Progenitor cell of endocrine pancreas (in vitro differentiated cells): ENCODE measurements at places on chromosomes 7 and 10.

DNA sequence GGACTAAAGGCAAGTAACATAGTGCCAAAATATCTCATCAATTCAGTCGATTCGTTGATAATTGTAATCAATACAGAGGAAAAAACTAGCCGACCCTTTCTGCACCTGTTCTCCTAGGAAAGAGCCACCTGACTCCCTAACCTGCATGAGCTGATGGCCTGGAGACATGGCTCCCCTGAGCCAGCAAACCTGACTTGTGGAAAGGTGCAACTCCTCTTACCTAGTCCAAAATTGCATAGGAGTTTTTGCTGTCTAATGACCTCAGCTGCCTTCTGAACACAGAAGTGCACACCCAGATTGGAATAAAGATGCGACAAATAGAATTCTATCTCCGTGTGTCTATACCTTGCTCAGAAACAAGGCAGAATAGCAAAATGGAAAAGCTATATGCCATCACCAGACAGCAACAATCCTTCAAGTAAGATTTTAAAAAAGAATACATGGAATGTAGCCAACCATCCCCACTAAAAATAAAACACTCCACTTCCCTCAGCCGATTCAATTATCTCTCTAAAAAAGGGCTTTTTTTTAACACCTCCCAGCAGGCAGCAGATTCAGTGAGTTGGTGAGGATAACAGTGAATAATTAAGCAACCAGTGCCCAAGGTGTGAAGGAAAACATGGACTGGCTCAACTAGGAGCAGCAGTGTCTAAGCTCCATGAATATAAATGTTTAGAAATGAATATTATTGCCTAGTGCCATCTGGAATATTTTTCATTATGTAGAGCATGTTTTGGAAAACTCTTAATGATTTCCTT is 26.6 kb upstream of the LMTK2 start:
- no peak for DNase-seq

DNA sequence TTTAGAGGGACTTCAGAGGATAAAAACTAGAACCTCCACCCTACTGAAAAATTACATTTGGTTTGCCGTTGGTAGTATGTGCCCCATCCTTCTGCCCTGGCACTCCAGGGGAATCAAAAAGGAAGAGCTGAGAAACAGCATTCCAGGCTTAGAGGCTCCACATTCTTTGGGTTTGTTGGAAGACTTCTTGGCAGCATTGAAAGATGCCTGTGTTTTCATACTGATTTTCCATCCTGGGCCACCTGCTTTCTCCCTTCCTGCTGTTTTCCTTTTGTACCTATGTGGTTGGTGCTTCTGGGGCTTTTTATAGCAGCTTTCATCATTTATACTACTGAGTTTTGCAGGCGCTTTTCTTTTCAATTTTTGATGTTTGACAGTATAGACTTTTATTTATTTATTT is 61.7 kb downstream of the AUTS2 start:
- no peak for DNase-seq

GRCh38 chr7:25149836-25150235 is 24.8 kb upstream of the CYCS start:
- DNase-seq = no peak

DNA sequence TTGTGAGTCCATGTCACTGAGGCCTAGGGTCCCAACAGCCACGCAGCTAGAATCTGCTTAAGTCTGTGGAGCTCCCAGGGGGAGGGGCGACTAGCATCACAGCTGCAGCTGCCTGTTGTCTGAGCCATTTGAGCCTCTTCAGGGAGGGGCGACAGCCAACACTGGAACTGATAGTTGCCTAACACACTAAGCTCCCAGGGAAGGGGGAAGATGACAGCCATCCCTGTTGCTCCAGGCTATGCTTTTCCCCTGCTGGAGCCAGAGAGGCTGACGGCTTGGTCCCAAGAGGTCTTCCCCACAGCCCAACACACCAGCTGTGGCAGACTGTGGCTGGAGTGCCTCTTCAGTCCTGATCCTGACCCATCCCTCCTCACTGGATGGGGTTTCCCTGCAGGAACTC is 817.5 kb downstream of the NXPH1 start:
- DNase-seq = no peak

GRCh38 chr10:28296023-28296422 is 6.8 kb downstream of the MPP7 start:
- no peak for DNase-seq

DNA sequence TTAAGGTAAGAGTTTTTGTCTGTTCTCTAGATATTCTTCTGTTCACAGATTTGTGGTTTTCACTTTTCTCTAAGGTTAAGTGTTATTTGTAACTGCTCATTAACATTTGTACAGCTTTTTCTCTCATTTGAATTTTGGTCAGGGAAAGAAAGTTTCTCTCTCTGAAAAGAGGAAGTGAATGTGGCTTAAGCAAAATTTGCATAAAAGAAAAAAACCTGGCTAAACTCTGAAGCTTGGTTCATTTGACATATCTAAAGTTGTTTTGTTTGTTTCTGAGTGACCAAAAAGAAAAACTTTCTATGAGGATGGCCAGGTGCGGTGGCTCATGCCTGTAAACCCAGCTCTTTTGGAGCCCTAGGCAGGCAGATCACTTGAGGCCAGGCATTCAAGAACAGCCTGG is 22.0 kb upstream of the SLC26A4 start:
- no peak for DNase-seq

GRCh38 chr7:41873741-41874140 is 170.9 kb upstream of the INHBA start:
- DNase-seq = no peak

GRCh38 chr7:12565873-12566272 is 4.6 kb upstream of the SCIN start:
- no peak for DNase-seq

- DNase-seq = no peak
These were observed 79.5 kb downstream of the HIPK2 start for GRCh38 chr7:139698278-139698677.

- DNase-seq = no peak
These were observed 425.0 kb upstream of the ETV1 start for GRCh38 chr7:14414274-14414986.

GRCh38 chr7:90897961-90898469 is 301.9 kb downstream of the CDK14 start:
- DNase-seq = no peak

DNA sequence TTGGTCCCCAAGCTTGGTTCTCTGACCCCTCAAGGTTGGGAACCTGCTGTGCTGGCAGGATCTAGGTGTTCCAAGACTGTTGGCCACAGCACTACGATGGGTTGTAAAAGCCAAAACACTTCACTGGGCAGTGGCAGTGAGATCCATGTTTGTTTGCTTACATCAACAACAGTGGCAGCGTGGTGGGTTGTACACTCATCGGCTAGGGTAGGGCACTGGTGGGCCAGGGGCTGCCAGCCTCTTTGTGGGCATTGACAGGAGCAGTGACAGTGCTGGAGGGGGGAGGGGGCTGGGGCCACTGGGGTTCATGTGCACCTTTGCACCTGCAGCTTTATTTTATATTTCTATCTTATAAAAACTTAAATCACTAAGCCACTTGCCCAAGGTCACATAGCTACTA is 126.7 kb upstream of the ZWINT start:
- DNase-seq = no peak

DNA sequence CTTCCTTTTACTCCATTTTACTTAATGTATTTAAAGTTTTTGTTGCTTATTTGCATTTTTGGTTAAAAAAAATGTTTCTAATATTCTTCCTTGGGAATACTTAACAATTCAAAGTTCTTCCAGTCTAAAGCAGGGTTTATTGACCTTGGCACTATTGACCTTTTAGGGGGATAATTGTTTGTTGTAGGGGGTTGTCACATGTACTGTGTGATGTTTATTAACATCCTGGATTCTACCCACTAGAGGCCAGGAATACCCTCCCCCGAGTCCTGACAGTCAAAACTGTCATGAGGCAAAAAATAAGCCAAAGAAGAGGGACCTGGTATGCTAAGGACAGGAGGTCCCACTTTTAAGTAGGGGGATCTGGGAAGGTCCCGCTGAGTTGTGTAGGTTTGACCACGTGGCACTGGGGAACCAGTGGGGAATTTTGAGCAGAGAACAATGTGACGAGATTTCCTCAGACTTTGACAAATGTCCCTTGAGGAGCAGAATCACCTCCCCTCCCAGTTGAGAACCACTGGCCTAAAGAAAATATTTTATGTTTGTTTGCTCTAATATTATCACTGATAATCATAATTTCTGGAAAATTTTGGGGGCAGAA is 178.3 kb upstream of the PRR15 start:
- DNase-seq = no peak

DNA sequence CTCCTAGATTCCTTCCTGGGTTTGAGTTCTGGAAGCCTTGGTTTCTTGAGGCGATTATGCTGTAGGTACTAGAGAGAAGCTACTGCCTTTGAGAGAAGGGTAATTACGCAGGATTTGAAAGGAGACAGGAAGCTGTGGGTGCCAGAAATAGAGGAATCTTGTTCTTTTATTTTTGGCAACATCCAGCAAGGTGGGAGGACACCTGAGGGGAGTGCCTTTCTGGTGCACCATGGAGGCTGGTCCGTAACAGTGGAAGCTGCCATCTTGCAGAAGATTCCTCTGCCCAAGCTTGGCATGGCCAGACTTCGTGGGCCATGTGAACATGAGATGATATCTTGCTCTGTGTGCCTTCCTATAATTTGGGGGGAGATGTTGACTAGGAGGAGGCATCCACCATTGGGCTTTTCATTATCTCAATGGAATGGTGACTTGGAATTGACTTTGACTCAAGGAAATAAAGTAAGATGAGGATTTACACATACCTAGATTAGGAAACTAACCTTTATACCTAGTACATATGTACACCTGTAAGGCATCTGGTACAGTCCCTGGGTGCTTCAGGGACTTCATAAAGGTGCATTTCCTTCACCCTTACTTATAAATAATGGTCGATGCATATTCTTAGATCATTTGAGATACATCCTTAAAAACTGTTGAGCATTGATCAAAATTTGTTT is 98.2 kb downstream of the PFKFB3 start:
- DNase-seq = no peak

DNA sequence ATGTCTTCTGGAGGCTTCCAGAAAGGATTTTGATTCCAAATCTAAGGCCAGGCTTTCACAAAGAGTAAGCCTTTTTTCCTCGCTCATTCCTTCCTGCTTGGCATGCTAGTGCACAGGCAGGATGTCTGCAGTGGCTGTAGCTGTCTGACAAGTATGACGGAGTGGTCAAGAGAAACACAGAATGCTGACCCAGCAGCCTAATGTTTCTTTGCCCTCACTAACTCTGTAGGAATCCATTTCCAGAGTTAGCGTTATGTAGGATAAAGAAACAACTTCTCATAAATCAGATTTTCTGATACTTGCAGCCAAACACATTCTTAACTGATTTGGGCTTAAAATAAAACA is 190.8 kb upstream of the AGK start:
- DNase-seq = no peak

DNA sequence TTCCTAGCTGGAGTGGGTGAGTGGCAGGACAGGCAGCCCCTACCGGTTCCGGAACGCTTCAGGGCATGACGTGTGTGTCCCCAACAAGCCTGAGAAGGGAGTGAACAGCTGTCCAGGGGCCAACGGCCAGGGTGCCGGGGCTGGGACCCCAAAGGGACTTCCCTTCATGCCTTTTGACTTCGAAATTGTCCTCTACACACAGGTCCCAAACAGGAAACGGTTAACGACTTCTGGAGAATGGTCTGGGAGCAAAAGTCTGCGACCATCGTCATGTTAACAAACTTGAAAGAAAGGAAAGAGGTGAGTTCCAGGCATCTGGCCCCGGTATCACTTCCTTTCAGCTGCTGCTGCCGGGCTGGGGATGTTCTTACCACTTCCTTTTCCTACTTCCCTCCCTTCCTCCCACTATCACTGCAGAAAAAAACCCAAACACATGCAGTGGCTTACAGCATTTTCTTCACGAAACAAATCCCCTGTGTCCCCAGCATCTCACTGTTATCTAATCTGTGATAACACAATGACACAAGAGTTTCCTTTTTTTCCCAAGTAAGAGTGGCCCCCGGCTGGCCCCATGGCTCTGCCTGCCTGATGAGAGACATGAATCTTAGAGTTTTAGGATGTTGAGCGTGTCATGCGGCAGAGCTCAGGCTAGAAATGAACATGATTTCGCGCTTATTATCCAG is 63.2 kb downstream of the MKI67 start:
- no peak for DNase-seq

DNA sequence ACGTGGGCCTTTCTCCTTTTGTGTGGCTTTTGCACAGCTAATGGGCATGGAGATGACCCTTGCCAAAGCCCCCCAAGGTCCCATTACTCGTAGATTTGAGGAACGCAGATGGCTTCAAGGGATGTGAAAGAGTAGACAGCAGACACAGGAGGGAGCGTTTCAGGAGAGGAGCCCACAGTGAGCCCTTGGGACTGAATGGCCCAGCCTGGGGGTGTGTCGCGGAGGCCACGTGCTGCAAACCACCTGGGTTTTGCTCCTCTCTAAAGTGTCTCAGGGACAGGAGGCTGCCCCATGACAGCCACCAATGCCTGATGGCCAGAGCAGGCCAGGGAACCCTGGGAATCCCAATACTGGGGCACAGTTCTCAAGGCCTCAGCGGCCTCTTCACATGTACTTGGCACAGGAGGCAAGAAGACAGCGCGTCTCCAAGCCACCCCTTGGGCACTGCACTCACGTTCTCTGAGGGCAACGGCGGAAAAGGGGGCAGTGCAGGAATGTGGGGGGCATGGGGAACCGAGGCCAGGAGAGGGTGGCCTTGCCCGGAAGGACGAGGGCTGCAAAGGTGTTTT is 185.2 kb downstream of the WDR37 start:
- DNase-seq = no peak

- peak; percentile 95 for DNase-seq
These were observed 29.6 kb downstream of the SKIDA1 start for GRCh38 chr10:21495752-21496342.

DNA sequence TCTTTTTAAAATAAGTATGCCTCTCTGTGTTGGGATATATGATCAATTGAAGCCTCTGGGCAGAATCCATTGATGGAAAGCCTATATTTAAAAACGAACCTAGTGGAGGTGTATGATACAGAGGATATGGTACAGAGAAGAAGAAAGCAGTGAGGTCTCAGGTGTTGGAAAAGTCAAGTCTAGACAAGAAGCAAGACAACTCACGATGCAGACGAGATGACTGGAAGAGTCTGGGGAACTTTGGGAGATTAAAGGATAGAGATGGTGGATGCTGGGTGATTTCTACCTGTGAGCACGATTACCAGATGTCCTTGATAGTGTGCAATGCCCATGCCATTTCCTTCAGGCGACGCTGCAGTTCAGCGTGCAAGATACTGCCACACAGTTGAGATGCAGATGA is 524.7 kb upstream of the GALNT17 start:
- DNase-seq = no peak

DNA sequence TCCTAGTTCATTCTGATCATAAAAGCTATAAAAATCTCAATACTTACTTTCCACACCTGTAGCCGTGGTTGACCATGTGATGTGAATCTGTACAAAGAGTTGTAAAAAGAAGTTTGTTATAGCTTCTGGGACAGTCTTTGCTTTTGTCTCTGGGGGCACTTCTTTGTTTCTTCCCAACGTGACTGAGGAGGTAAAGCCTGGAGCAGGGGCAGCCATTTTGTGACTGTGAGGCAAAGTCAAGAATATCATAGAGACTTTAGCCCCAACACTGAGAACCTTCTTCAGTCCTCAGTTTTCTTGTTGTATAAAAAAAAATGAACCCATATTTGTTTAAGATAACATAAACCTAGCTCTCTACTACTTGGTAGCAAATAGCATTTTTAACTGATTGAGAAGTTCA is 29.4 kb upstream of the LYZL1 start:
- DNase-seq = no peak
